NCI-H526 (cell line): ENCODE measurements at places on chromosomes 3 and 15.

- DNase-seq: no peak
Observed at GRCh38 chr3:61914276-61914675, 352.9 kb downstream of the PTPRG start.

DNA sequence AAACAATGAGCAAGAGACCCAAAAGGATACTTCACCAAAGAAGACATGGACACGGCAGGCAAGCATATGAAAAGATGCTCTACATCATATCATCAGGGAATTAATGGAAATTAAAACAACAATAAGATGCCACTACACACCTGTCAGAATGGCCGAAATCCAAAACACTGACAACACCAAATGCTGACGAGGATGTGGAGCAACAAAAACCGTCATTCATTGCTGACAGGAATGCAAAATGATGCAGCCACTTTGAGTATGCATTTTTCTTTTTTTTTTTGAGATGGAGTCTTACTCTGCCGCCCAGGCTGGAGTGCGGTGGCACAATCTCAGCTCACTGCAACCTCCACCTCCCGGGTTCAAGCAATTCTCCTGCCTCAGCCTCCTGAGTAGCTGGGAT lies 19.0 kb downstream of the EDC3 start:
- no peak for DNase-seq

GRCh38 chr15:88069561-88069960 lies 187.0 kb downstream of the NTRK3 start:
- no peak for DNase-seq

GRCh38 chr15:68615811-68616210 lies 37.0 kb downstream of the CORO2B start:
- DNase-seq: no peak

- DNase-seq: no peak
Observed at GRCh38 chr15:71914092-71914491, 103.7 kb downstream of the NR2E3 start.

GRCh38 chr3:6732807-6733206 lies 128.1 kb upstream of the GRM7 start:
- no peak for DNase-seq

DNA sequence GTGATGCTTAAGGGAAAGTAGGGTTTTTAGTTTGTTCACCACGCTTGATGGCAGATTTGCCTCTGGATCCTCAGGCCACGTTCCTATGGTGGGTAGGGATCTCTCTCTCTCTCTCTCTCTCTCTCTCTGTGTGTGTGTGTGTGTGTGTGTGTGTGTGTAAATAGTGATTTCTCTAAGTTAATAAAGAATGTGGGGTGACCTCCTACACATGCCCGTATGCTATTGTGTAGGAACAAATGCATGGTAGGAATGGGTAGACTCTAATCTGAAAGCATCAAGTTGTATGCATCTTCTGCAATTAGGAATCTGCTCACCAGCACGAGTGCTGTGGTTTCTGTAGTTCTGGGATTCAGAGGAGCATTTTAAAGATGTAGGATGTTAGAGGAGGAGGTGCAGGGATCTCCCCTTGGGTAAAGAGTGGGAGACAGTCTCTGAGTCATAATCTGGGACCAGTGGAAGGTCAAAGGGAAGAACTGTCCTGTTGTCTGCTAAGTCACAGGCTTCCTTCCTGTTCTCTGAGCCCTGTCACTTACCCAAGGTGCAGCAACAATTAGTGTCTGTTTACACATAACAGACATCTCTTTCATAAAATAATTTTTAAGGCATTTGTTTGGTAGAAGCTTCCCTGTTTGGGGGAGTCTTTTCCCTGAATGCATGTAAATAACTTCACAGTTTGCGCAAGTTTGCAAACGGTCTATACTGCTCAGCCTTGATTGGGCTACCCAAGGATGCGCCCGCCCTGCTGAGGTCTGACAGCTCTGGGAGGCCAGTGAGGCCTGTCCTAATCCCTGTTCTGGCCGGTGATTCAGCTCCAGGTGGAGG lies 139.8 kb downstream of the IGF1R start:
- DNase-seq: no peak

DNA sequence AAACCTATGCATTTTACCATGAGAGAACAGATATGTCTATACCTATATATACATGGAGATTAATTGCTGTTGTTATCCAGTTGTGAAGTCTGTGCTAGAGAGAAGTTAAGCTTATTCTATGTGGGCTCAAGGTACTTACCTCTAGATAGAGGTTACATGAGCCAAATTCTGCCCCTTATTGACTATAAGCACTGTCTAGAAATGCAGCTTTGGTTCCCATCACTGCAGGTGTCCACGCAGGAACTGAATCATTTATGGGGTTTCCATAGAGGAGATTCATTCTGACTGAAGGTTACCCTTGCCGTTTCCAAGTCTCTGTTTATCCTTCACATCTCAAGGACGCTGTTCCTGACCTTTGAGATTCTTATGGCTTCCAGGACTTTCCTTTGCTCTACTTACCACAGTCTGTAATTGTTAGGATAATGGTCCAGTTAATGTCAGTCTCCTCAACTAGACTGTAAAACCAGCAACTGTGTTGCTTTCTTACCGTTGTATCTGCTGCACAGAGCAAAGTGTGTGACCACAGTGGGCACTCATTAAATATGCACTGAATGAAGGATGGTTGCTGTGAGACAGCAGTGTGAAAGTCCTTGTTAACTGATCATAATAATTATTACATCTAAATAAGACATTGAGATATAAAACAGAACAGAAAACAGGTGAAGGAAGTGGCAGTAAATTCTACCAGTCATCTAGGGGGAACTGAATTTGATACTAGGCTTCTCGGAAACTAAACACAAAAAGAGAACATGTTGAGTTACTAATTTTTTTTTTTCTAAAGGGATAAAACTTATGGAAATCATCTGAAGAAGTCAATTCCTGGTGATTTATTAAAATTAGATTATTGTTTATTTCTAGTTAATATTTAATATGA lies 44.0 kb upstream of the BCL6 start:
- DNase-seq: no peak

- DNase-seq: no peak
Observed at GRCh38 chr3:142445816-142446254, 2.0 kb downstream of the XRN1 start.

DNA sequence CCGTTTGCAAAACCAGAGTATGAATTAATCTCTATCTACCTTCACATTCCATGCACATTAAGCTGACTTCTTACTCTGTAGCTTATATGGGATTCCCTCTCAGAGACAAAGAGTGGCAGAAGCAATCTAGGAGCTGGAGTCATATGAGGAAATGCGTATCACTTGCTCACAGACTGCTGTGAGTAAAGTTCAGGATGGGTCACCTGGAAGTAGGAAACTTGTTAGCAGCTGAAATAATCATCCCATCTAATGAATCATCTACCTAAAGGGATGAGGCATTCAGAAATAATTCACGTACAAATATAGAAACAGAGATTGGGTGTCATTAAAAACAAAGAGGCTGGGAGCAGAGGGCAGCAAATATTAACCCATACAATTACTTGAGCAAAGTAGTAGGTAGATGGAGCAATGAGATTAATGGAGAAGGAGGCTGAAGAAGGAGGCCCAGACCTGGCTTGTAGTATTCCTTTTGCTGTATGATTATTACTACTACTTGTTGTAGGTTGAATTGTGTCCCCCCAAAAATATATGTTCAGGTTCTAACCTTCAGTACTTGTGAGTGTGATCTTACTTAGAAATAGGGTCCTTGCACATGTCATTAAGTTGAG lies 866.3 kb downstream of the ROBO2 start:
- no peak for DNase-seq

GRCh38 chr15:69328080-69328479 lies 29.4 kb downstream of the PAQR5 start:
- DNase-seq: no peak

GRCh38 chr3:125005676-125006075 lies 50.1 kb downstream of the HEG1 start:
- no peak for DNase-seq

DNA sequence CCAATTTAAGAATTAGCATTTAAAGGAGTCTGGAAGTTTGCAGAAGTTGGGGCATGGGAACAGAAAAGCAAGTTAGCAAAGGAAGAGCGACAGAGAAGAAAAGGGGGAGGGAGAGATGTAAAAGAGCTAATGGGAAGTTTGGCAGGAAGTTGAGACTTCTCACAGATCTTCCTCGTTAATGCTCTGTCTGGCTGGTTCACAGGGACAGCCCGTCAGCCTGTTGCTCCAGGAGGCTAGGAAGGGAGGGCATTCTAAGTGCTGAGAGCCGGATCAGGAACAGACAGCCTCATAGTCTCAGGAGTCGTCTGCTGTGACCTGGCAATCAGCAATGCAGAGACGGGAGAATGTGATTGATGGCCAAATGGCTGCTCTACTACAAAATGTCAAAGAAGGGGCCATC lies 150.3 kb downstream of the AGBL1 start:
- no peak for DNase-seq

- DNase-seq: no peak
Observed at GRCh38 chr3:127321371-127321770, 33.5 kb upstream of the PRR20G start.

- no peak for DNase-seq
Observed at GRCh38 chr15:75431682-75432081, 19.8 kb downstream of the SIN3A start.

- no peak for DNase-seq
Observed at GRCh38 chr3:113668015-113668414, 28.4 kb downstream of the USF3 start.

DNA sequence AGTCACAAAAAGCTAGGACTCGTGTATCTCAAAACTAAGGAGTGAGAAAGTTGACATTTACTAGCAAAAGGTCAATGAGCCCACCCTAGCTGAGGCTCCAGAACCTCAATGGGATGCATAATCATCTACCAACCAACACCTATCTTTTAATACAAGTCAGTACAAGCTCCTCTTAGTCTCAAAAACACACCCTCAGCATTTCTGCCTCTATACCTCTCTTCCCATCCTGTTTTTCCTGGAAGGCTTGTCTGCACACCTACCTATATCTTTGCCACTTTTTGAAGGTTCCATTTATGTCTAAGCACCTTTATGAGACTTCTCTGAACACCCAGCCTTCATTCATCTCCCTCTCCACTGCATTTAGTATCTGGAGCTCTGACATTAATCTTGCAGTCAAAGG lies 10.0 kb downstream of the WWTR1 start:
- DNase-seq: no peak

DNA sequence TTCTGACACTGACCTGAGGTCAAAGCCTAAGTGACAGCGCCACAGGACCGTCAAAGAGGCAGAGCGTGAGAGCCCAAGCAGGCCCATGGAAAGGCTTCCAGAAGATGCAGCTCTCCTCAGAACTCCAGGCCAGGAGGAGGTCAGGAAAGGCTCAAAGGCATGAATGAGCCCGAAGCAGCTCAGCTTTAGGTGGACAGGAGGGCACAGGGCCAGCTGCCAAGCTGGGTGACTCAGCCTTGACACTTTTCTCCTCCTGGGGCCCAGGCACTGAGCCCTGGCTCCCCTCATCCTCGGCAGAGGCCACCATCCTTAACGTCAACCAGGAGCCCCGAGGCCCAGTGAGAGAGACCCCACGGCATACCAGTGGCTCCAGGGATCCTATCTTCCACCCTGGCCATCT lies 62.9 kb downstream of the ADCY5 start:
- no peak for DNase-seq

GRCh38 chr15:74376226-74376625 lies 8.8 kb upstream of the CYP11A1 start:
- DNase-seq: no peak

DNA sequence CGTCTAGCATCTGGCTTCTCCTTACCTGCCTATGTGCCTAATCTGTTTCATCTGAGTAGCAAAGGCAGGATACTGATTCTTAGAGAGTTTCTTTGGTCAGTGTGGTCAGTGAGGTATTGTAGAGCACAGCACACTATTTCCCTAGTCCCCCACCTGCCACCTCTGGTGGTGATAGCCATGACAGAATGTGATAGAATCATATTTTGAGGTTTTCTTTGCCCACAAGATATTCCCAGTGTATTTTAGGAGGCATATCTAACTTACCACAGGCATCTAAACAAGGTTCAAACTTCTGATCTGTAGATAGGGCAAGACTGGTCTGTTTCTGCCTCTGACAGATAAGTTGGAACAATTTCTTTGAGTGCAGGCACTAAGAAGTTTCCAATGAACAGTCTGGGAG lies 188.0 kb downstream of the SOX2 start:
- DNase-seq: no peak

GRCh38 chr3:18752273-18752934 lies 327.3 kb upstream of the SATB1 start:
- DNase-seq: no peak

DNA sequence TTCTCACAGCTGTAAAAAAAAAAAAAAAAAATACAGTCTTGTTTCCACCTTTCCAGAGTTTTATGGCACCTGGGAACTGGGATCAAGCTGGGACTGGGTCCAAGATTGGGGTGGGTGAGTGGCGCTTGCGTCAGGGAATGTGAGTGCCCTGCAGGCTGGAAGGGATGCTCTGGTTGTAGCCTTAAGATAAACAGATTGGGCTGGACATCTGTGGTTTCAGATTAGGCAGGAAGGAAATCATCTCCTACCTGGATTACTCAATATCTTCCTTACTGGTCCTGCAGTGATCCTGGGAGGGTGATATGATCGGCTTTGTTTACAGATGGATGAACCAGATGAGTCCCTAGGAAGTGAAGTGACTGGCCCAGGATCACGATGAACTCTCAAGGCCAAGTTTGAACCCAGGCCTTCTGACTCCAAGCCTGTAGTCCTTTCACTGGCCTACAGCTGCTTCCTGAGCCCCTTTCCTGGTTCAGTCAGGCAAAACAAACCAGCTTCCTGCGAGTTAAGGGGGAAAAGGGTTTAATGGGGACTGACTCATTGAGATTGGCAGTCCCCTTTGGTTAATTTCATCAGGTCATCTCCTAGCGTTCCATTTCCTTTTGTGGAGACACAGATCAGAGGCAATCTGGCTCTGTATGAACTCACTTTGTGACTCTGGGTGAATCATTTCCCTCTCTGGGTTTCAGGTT lies 179.8 kb downstream of the THSD4 start:
- DNase-seq: no peak

- DNase-seq: no peak
Observed at GRCh38 chr15:23686466-23687142, 501 bp downstream of the NDN start.

- DNase-seq: no peak
Observed at GRCh38 chr3:55660642-55661041, 173.5 kb upstream of the WNT5A start.

DNA sequence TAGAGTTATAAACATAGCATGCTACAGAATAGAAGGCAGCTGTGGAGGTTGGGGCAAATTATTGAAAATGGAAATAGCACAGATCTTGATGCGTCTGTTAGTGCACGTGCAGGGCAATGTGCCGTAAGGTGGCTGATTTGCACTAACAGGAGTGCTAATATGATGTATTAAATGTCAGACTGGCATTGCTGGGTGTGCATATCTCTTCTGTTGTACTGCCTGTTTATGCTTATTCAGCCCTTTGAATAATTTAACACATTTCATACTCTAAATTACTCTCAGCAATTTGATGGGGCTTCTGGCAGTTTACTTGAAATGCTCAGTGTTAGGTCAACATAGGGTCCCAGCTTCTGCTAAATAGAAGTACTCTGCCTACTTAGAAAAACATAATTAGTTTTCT lies 395.6 kb downstream of the MCTP2 start:
- no peak for DNase-seq
